ENCODE measurements at places on chromosomes 5 and 9.

DNA sequence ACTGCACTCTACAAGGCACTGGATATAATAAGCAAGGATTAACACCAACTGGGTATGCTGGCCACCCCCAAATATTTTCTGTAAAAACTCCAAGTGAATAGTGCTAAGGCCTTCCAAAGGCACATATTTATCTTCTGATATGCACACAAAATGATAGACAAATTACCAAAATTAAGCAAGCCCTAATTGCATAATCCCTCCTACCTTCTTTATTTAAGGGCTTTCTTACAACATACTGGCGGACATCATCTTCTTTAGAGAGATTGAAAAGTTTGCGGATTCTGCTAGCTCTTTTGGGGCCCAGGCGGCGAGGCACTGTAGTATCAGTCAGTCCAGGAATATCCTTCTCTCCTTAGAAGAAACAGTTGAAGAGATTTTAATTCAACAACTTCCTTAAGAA lies 1.9 kb downstream of the RPS6 start:
- no peak for DNase-seq

GRCh38 chr5:165161204-165161603 lies 1655.8 kb downstream of the MAT2B start:
- DNase-seq: no peak

GRCh38 chr5:103840600-103840999 lies 278.0 kb upstream of the NUDT12 start:
- DNase-seq: no peak

DNA sequence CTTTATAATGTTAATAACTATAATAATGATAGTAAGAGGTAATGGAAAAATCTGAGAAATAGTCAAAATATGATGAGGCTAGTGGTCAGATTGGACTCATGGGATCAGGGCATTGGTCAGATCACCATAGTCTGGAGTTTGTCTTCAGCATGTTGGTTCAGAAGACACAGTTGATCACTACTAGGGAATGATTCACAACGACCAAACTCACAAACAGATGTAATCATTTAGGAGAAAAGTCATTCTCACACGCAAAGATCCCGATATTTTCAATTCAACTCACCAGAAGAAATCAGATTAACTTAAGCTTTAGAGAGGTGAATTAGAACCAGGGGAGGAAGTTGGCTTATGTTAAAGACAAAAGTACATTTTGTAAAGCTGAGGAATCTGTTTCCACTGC lies 131.8 kb downstream of the LURAP1L start:
- no peak for DNase-seq

- no peak for DNase-seq
Observed at GRCh38 chr5:76999451-76999850, 30.8 kb upstream of the AGGF1 start.

DNA sequence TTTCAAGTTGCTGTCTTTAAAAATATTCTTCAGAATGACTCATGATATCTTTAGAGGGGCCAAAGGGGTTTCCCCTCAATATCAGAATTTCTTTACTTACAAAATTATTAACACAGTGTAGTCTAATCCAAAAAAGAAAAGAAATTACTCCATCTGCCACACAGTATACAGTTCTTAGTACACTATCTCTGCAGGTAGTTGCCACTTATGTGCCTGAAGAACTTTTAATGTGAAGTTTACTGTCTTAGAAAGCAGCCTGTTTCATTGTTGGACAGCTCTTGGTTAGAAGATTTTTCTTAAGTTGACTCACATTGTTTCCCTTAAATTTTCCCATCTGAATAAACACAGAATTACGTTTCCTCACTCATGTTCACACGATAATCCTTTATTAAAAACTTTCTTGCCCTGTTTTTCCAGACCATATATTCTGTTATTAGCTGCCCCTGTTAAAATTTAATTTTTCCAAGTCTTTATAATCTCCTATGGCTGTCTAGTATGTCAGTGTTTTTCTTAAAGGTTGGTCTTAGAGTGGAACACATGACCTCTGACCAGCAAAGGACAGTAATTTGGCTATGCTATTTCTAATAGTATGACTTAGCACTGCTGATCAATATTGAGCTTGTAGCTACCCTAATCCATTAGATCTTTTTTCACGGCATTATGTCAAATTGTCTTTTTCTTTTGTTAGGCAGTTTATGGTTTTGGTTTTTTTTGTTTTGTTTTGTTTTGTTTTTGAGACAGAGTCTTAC lies 21.8 kb upstream of the FKTN start:
- DNase-seq: no peak

DNA sequence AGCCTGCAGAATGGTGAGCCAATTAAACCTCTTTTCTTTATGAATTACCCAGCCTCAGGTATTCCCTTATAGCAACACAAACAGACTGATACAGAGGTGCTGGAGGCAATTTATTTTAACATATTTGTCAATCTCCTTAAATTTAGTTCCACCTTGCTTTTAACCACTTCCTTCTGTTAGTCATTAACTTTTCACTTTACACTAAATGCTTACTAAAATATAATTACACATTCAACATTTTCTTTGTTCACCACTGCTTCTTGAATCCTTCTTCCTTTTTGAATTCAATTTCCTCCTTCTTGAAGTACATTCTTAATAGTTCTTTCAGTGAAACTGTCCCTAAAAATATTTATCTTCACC lies 39.4 kb downstream of the LYRM7 start:
- no peak for DNase-seq

DNA sequence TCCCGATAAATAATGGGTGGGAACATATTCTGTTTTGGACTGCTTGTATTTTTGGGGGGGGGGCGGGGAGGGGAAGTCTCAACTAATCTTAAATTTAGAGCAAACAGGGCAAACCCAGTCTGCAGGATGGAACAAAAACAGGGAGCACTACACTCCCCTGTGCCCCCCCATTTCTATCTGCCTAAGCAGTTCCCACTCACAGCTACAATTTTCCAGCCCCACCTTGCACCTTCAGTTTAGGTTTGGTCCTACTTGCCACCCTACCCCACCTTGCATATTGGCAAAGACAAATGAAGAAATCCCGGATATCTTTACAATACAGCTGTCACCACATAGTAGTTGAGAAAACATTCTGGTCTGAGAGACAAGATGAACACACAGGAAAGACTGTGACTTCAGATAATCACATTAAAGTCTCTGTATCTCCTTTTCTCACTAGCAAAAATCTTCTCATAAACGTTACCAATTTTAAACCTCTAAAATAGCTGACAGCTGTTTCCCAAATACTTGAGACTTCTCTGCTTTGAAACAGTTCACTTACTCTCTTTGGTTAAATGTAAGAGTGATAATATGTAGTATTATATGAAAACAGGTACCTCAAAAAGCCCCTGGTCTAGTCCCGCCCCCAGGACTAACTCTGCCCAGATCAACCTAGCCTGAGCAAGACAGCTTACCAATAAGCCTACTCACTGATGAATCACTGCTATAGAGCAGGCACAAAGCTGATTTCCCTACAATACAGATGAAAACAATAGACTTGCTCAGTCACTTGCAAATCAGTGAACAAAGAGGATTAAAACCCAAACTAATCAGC lies 5.2 kb upstream of the RAPGEF6 start:
- DNase-seq: no peak

GRCh38 chr5:120604884-120605283 lies 140.8 kb downstream of the PRR16 start:
- DNase-seq: no peak

GRCh38 chr9:122180633-122181032 lies 20.9 kb downstream of the MORN5 start:
- no peak for DNase-seq

DNA sequence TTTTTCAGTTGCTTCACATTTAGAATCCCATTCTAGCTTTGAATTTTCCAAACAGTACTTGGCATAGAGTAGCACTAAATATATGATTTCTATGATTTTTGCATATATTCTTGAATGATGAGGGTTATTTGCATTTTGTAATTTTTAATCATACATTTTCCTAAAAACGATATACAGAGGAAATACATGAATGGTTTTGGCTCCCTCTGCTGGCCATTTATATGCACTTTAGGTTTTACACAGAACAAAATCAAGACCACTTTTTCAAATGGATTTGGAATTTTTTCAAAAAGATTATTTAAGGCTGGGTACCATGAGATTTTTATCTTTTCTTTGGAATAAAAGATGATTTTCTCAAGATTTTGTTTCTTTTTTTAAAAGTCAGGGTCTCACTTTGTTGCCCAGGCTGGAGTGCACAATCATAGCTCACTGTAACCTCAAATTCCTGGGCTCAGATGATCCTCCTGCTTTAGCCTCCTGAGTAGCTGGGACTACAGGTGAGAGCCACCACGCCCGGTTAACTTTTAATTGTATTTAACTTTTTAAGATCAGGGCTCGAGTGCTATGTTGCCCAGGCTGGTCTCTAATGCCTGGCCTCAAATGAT lies 16.7 kb upstream of the COMMD10 start:
- no peak for DNase-seq

- no peak for DNase-seq
Observed at GRCh38 chr5:6029811-6030271, 348.5 kb downstream of the MED10 start.

DNA sequence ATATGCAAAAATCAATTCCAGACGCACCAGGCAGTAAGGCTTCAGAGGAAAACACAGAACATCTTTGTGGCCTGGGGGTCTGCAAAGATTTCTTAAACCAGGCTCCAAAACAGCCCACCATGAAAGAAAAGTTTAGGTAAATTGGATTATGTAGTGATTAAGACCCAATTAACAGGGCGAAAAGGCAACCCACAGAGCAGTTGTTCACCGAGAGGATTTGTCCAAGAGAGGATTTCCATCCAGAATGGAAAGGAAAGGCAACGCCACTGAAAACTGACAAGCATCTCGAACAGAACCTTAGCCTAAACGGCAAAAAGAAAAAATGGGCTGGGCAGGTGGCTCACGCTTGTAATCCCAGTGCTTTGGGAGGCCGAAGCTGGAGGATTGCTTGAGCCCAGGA lies 37.4 kb downstream of the GLT6D1 start:
- DNase-seq: no peak

Data from tibial nerve (tissue), 4 donors.